ENCODE measurements at places on chromosomes 1 and 21. TPM values are rescaled to one million over a fixed set of nuclear protein-coding genes. Genes with fewer than 3 reads are reported as not detected.

DNA sequence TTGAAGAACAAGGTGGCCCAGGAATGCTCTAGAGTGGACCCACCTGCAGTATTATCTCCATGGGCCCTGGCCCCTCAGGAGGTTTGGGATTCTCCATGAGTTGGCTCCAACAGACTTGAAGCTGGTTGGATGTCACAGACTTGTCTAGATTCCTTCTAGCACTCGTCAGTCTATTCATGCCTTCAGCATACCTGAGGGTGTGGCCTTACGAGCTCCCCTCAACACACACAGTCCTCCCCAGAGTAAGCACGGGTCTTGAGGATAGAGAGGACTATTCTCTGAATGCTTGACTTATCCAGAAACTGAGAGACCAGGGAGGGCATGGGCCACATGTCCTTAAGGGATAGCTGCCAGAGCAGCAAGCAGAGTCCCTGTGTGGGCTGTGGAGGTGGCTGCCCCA lies 45.9 kb upstream of the COL6A1 start:
- DNase-seq = peak; percentile 42

GRCh38 chr1:227943381-227944089 lies 4.2 kb downstream of the WNT9A start:
- no peak for DNase-seq

DNA sequence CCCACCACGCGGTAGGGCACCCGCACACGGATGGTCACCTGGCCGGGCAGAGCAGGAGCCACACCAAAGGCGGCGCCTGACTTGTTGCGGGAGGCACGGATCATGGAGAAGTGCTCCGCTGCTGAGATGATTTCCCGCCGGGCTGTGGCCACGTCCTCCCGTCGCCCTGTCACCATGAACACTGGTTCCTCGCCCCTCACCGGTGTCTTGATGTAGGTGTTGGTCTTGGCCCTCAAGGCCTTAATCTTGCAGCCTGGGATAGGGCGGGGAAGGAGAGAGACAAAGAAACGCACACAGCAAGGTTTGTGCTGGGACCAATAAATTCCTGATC lies 4.9 kb downstream of the MEX3A start:
- DNase-seq = no peak

- DNase-seq = no peak
Measured at GRCh38 chr1:198357937-198358336, 182.5 kb downstream of the ATP6V1G3 start.

GRCh38 chr1:232968965-232969364 lies 18.6 kb downstream of the NTPCR start:
- DNase-seq = peak; percentile 38

Gene CFHR2
- total RNA-seq = not detected

Gene ALX3
- total RNA-seq = not detected

Gene REG4
- not detected for total RNA-seq

Gene DMAP1
- 33.4 TPM for total RNA-seq

Gene TCHHL1
- total RNA-seq = not detected

Gene TRIM58
- total RNA-seq = 0.68 TPM

Gene LCE6A
- total RNA-seq = not detected

Gene BEND5
- total RNA-seq = 1.5 TPM
